ENCODE measurements at places on chromosomes 3 and 15. TPM values are rescaled to one million over a fixed set of nuclear protein-coding genes. Genes with fewer than 3 reads are reported as not detected.

- no peak for DNase-seq
These were observed 152.4 kb upstream of the RORA start for GRCh38 chr15:61381501-61381900.

GRCh38 chr15:75307778-75308390, 25.2 kb downstream of the GOLGA6D start:
- no peak for DNase-seq

GRCh38 chr15:68232449-68232848, 2.9 kb upstream of the CLN6 start:
- no peak for DNase-seq

GRCh38 chr3:141116721-141117120, 65.6 kb downstream of the SPSB4 start:
- no peak for DNase-seq

DNA sequence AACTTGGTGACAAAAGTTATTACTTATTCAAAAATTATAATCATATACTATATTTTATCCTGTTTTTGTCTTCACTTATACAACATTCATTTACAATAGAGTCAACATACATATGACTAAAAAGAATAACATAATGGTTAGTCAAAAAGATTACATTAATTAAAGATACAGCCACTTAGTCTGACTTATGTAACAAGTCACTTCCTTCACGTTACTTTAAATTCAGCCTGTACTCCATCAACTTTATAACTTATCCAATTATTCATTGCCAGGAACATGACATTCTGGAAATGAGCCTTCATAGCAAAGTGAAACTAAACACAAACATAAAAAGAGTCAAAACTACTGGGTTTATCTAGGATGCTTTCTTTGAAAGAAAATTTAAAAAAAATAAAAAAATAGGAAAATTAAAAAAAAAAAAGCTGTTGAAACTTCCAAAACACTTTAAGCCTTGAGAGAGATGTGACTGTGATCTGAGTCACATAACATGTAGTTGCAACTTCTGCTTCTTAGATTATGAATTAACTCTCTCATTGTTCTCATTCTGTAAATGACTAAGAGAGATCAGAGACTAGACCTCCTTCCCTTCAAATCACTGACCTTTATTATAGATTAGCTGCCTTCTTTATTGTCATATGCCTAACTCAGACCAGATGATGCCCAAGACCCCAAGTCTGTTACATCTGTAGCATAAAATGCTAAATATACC, 107.8 kb downstream of the MYRIP start:
- peak; percentile 81 for DNase-seq

- DNase-seq = no peak
These were observed 161.1 kb upstream of the STT3B start for GRCh38 chr3:31371484-31372177.

DNA sequence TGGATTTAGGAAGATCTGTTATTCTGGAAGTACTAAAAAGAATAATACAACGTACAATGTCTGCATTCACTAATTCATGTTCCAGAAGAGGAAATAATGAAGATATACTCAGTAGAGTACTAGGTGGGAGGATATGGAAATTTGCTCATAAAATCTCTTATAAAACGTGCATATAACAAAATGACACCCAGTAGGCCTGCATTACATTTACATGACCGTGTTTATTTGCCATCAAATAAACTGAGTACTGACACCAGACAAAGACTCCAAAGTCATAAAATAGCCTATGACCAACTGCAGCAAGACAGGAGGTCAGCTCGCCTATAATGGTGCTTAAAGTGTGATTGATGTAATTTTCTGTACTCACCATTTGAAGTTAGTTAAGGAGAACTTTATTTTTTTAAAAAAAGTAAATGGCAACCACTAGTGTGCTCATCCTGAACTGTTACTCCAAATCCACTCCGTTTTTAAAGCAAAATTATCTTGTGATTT, 60.4 kb downstream of the DCUN1D1 start:
- no peak for DNase-seq

DNA sequence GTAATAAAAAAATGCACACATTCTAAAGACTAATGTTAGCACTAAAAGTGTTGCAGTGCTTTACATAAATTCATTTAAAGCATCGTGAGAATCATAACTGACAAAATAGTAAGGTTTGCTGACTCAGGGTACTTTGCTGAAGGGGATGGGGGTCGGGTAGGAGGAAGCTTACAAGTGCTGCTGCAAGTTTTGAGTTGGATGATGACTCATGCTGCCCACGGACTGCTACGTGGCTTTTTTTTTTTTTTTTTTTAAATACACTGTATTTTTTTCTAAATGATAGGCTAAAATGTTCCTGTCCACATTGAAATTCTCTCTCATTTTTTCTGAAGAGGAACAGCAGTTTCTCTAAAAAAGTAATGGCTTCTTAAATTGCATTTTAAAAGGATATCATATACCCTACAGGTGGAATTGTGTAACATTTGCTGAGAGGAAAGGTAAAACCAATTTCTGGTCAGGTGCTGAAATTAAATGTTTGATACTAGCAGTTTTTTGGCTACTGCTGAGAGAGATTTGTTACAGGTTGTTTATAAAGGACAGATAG, 2.2 kb downstream of the MAPK6 start:
- DNase-seq = peak; percentile 49

GRCh38 chr15:99312228-99312627, 60.9 kb downstream of the LRRC28 start:
- no peak for DNase-seq

- peak; percentile 64 for DNase-seq
These were observed 120.5 kb downstream of the XXYLT1 start for GRCh38 chr3:195150181-195151118.

GRCh38 chr3:115021061-115021460, 126.0 kb downstream of the ZBTB20 start:
- DNase-seq = no peak

- no peak for DNase-seq
These were observed 652.3 kb upstream of the KCNMB2 start for GRCh38 chr3:177883957-177884356.

- peak; percentile 89 for DNase-seq
These were observed 23.5 kb upstream of the TSC22D2 start for GRCh38 chr3:150384296-150385212.

- DNase-seq = no peak
These were observed 7.8 kb upstream of the ZNF710 start for GRCh38 chr15:89993349-89993748.

DNA sequence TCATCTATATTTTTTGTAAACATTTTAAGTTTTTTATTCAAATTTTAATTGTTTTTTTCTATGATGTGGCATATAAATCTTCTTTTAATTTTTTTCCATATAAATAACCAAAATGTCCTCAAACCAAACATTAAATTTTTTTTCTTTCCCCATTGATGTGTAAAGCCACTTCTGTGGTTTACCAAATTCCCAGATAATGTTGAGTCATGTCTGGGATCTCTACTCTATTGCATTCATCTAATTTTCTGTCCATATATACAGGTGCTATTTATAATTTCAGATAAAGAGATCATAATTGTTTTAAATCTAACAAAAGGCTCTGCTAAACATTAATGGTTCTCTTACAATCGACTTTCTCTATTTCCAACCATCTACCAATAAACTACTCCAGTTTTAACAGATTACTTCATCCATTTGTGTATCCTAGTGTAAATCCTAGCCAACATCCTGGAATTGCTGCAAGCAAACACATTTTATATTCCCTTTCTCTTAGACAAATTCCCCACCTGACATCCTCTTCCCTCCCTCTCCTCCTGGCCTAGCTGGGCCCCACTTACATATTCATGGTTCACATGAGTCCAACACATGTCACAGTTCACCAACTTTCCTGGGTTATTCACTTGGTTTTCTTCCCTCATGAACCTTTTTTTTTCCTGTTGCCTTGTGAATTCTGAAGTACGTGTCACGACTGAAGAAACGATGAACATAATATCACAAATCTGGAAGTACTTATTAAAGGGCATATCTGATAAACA, 368.0 kb upstream of the AGTR1 start:
- no peak for DNase-seq

DNA sequence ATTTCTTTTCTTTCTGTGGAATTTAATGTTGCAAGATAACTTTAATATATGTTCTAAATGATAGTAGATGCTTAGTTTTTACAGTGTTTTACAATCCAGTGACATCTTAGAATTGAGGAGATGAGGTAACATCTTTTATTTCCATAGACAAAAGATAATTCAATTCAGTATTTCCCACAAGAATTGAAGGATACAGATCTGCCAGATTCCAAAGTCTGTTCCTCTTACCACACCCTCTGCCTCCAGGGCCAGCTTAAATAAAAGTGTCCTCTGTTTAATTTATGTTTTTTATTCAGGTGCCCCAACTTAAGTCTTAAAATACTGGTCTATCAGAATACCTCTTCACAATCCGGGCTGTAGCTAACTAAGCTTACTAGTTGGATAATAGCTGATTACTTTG, 6.5 kb downstream of the STT3B start:
- DNase-seq = no peak

GRCh38 chr15:68729789-68730411, 90.8 kb downstream of the ANP32A start:
- peak; percentile 45 for DNase-seq

GRCh38 chr3:105791919-105792786, 76.7 kb downstream of the CBLB start:
- DNase-seq = no peak

DNA sequence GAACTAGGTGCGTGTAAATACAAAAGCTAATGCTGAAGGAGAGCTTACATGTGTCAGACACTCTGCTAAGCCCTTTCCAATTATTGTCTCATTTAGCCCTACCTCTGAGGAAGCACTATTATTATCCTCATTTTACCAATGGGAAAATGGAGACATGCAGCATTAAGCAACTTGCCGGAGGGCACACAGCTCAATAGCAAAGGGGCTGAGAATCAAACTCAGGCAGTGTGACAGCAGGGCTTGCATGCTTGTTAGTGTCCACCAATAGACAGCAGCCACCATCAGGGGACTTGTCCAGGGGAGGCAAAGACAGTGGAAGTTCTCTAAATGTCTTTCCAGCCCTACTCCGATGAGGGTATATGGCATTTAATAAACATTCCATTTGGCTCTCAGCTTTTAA, 548.6 kb downstream of the MAGI1 start:
- DNase-seq = no peak

DNA sequence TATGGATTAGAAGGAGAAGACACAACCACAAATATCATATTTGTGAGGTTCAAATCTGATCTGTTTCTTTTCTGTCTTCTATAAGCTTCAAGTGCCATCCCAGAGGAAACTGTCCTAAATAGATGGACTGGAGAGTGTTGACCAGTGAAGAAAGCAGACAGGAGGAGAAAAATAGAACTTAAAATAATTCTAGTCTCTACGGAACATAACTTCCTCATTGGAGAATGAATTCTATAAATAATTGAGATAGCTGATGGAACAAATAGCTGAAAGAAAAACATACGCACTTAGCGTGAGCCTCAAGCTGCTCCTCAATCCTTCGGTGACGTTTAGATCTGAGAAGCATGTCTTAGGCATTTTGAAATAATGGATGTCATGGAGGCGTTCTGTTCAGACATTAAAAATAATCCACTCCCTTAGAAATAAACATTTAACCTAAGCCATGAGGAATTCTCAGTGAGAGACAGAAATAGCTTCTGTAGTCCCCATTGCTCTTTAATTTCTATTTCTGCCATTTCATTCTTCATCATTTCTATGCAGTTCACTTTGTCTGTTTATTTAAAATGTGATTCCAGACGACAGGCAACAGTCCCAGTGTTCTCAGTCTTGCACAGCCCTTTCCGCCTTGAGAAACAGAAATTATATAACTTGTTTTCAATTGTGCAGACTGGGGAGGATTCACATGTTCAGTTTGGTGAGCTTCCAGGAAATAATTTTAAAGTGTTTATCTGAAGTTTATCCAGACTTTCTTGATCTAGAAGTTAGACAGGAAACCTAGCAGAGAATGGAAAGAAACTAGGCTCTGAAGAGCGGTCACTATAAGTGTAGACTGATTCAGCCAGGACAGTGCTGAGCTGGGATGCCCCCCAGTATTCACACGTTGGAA, 97.3 kb downstream of the NR1D2 start:
- DNase-seq = no peak

DNA sequence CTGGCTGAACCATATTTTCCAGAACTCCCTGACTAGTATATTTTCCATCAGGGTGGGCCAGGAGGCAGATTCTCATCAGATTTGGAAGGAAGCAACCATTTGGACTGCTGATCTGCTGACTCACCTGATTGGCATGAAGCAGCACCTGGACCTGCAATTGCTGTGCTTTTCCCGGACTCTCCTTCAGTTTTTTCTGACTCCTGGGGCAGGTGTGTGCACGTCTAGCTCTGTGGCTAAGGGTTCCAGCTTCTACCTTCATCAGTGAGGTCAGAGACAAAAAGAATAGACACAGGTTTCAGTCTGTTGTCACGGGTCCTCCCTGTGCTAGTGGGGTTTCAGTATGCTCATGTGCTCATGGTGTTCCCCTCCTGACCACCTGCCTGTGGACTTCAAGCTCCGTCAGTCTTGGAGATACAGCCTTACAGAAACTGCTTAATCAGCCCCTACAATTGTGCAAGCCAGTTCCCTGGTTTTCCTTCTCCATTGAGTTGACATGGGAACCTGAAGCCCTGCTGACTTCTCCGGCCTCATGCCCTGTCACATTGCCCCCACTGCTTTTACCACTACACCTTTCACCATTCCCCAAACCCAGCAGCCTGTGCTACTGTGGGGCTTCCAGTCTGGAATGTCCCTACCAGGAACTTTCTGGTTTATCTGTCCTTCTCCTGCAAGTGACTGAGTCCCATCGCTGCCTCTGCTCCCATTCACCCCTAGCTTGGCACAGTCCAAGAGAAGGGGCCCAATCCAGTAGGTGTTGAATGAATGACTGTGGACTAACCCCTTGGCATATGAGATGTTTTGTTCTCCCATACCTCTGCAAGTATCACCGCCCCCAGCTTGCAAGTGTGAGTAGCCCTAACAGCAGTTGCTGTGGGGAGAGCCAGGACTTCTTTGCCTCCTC, 31.7 kb downstream of the HMCES start:
- DNase-seq = no peak

DNA sequence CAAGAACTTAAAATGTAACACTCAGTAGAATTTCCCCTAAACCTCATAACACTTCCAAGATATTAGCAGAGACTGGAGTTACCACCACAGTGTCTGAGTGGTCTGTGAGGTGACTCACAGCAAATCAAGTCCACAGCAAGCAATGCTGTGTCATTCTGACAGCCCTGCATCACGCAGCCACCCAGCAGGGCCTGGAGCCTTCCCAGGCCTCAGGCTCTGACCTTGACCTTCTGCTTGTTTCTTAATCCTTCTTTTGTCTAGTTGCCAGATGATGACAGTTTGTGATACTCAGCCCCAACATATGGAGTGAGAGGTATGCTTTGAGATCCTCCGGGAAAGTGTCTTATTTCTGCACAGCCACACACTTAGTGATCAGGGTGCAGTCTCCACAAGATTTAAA, 82.5 kb downstream of the TOP2B start:
- no peak for DNase-seq

Gene PP2D1
- not detected for total RNA-seq

Gene BUB1B
- 0.94 TPM for total RNA-seq

Gene KCNH8
- 1.0 TPM for total RNA-seq

Gene LDHAL6B
- total RNA-seq = not detected

Gene ST3GAL6
- 10.7 TPM for total RNA-seq

All from kidney (tissue), 22 donors.